Cardiac septum (tissue), 1 donor: ENCODE measurements at places on chromosomes 12 and 14.

DNA sequence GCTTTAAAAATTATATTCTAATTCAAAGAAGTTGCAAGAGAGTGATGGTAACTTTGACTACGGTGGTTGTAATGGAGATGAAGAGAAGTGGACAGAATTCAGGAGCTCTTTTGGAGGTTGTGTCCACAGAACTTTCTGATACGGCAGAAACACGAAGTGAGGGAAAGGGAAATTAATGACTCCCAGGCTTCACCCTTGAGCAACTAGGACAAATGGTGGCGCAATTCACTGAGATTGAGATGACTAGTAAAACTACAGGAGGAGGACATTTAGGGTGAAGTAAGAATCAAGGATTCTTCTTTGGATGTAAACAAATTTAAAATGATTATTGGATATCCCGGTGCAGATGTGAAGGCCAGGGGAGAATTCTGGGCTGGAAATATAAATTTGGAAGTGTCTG is 212.6 kb downstream of the PTPRO start:
- no peak for DNase-seq

- no peak for DNase-seq
Measured at GRCh38 chr12:22416801-22417200, 82.3 kb upstream of the ST8SIA1 start.

DNA sequence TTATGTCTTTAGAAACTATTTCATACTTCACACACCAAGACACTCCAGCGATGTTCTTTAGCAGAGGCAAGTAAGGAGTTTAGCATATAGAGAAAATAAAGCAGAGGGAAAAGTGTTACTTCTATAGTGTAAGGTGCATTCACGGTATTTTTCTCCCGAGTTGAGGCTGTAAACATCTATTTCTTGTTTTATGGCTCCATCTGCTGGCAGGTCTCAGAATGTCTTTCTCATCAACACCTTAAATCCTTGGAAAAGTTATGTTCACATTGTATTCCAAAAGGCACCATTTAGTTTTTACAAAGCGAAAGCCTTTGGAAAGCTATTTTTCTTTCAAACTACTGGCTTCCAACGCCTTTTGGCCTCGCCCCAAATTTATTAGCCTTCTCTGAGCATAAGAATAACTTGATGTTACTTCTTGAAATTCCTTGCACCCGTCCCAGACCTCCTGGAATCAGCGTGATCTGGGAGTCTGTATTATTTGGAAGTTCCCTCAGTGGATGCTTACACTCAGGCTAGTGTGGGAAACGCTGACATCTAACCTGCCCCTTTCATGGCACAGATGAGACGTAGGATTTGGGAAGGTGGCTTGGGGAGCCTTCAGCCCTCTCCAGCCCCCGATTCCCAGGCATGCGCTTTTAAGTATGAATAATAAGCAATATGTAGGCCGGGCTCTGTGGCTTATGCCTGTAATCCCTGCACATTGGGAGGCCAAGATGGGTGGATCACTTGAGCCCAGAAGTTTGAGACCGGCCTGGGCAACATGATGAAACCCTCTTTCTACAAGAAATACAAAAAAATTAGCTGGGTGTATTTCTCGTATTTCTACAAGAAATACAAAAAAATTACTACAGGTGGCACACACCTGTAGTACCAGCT is 1.9 kb upstream of the PIWIL1 start:
- no peak for DNase-seq

DNA sequence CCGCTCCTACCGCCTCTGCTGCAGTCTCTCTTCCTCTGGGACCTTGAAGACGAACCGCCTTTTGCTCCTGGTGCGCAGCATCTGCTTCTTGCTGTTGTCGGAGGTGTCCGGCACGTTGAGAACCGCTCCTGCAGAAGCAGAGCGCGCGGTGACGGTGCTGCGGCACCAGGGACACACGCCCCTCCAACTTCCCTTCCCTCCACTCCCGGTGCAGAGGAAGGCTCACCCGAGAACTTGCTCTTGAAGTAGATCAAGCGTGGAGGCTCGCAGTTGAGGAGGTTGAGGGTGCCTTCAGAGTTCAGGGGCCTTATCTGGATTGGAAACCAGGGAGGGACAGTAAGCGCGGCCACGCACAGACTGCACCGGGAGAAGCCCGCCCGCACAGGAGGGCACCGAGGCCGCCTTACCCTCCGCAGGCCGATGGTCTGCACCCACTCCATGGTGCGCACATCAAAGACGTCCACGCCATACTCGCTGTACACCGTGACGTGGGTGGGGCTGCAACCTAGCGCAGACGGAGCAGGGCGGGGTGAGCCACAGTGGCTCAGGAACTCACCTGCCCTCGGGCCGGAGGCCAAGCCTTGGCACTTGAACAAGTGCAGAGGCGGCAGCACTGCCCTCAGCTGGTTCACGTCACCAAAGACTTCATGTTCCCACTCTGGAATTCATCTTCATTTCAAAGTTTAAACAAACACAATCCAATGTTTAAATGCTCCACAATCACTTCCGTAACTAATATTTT is 17.5 kb downstream of the AMN start:
- DNase-seq: no peak

DNA sequence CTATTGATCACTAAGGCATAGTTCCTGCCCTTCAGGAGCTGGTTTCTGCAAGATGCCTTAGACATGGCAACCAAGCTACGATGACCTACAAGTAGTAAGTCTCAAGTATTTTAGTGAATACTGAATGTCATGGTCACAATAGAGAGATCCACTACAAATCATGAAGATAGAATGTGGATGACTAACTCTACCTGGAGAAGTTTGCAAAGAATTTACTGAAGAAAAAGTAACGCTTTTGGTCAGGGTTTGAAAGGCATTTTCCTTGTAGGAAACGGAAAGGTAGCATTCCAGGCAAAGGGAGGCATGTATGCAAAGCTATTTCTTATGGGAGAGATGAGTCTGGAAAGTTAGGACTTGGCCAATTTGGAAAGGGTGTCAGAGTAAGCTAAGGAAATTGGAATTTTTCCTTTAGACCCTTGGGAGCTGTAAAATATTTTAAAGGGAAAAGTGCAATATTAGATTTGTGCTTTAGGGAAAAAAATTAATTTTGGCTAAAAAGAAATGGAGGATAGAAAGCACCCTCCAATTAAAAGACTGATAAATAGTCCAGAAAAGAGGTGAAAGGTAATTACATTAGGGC is 377.5 kb downstream of the EGLN3 start:
- DNase-seq: no peak

- DNase-seq: no peak
Measured at GRCh38 chr14:32400480-32400879, 71.4 kb downstream of the AKAP6 start.

- DNase-seq: peak; percentile 84
Measured at GRCh38 chr12:112121780-112122565, 3.4 kb upstream of the TRAFD1 start.

DNA sequence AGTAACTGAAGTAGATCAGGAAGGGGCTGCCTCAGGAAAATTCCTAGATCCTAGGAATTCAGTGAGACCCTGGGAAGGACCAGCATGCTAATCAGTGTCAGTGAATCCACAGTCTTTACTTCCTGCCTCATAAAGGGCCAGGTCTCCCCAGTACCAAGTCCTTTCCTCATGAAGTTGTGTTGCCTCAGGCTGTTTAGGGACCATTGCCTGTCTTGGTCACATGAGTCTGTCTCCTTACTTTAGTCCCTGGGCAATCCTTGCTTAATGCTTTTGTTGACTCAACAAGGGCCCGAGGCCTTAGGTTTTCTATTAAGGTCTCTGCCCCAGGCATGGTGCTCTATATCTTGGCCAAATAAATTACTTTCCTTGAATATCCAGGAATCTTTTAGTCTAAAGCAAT is 16.1 kb upstream of the ATF1 start:
- DNase-seq: no peak

GRCh38 chr12:16691624-16692023 is 85.7 kb upstream of the LMO3 start:
- DNase-seq: no peak

- DNase-seq: no peak
Measured at GRCh38 chr14:94540031-94540794, 21.0 kb upstream of the SERPINA4 start.

GRCh38 chr14:34119107-34119858 is 168.4 kb upstream of the EGLN3 start:
- no peak for DNase-seq

DNA sequence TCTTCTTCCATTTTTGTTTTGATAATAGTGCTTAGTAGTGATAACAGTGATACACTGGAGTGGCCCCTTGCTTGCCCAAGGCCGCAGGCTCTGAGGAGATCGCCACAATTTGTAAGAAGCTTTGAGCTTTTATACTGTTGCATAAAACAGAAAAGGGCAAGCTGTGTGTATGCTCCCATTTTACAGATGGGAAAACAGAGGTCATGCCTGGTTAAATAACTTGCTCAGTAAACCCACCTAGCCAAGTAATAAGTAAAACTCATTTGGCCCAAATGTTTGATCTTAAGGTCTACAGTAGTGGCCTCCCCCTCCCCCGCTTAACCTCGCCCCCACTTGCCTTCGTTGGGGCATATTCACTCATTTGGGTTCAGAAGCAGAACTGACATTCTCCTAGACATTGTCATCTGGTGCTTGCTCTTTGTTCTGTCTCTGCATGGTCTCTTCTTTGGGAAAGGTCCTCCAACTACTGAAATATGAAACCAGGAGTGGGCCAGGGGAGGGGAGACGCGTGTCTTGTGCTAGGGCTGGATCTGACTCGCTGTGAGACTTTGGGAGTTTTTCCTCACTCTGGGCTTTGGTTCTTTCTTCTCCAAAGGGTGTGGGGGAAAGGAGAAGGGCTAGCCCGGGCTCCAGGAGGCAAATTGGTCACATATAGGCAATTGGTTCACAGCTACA is 88.1 kb downstream of the PAPOLA start:
- DNase-seq: peak; percentile 43

DNA sequence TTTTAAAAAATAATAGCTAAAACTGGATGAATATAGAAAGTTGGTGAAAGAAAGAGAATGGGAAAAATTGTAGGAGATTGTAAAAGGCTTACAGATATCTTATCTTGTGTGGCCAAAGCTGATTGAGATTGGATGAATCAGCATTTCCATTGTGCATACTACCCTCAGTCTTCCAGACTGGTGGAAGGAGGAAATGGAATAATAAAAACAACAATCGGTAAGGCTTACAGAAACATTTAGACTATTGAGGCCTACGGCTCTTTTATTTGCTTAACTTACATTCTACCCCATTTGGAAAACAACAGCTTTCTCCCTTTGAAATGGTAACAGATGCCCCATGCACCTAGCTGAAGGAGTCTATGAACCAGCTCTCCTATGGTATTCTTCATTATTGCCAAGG is 129.8 kb downstream of the PTPRB start:
- no peak for DNase-seq

DNA sequence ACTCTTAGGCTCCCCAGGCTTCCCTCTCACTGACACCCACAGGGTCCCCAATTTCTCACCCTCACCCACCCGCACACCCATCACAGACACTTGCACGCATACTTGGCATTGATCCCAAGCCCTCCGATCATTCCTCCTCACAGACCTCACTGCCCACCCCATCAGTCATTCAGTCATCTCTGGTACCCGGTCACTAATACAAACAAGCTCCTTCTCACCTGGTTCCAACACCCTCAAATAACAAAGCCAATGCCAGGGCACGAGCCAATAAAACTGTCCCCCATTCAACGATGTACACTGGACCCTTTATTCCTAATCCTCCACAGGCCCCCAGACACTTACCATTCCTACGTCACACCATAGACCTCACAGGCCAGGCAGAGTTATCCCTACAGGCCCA is 2.3 kb downstream of the ZNF605 start:
- no peak for DNase-seq

DNA sequence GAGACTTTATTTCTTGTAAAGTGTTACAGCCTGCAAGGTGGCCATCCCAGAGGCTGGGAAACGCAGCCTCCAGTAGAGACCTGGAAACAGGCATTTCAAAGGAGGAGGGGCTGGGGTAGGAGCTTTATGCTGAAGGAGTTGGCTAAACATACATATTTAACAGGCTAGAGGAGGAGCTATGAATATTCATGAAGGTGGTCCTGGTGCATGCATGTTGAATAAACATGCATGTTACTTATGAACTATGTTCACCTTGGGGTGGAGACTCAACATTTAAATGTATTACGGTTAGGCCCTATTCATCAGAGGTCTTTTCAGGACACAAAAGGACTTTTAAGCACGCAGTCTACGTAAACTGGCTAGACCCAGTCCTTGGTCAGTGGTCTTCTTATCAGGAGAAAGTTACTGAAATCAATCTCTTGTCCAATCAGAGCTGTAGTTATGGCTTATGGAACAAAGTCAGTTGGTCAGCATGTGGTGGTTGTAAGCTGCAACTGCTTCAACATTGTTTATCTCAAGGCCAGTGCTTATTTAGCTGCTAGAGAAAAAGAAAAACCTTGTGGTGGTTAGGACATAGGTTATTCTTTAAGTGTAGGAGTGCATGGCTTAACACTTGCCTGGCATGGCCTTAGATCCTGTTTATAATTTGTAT is 11.4 kb upstream of the ARF6 start:
- DNase-seq: no peak

DNA sequence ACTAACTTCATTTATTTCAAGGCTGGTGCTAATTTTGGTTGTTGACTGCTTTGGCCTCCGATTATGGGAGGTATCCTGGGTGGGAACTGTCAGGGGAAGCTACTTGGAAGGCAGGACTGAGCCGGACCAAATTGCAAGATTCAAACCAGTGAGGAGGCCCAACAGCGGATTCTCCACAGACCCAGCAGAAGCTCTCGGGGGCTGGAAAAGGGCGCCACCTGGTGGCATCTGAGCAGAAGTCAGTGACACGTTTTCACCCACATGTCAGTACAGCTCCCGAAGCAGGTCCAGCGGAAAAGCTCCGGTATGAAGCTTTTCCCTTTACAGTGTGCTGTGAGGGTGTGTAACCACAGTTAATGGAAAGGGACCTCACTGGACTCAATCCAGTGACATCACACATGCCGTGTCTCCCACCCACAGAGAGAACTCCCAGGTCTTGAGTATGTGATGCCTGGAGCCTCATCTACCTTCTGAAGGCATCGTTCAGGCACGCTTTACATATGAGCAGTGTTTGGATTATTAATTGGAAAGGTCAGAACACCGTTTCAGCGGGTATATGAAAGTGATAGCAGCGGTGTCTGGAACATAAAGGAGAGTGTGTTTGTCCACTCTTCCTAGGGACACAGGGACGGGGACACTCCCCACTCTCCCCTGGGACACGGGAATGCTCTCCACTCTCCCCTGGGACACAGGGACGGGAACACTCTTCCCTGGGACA is 3.6 kb upstream of the P2RX2 start:
- peak; percentile 83 for DNase-seq

GRCh38 chr12:55681142-55682077 is 26.3 kb downstream of the ITGA7 start:
- DNase-seq: peak; percentile 82

DNA sequence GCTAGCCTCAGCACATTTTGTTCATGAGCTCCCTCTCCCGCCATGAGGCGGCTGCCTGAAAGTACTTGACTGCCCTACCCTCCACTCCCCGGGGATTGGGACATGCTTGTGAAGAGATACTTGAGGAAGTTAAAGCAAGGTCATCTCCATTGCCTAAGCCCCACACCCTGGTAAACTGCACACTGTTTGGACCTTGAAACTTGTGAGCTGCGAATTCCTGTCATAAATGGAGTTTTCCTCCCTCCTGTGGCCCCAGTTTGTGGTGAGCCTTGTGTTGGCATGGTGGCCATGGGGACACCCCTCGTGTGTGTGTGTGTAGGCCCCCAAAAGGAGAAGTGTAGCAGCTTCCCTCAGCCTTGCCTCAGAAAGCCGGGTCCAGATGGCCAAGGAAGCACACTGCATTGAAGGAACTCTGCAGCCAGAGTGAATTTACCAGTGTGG is 395.5 kb downstream of the ZFP36L1 start:
- peak; percentile 83 for DNase-seq

GRCh38 chr14:32514681-32515080 is 185.6 kb downstream of the AKAP6 start:
- DNase-seq: no peak
